ENCODE measurements at places on chromosomes 3 and 15.

DNA sequence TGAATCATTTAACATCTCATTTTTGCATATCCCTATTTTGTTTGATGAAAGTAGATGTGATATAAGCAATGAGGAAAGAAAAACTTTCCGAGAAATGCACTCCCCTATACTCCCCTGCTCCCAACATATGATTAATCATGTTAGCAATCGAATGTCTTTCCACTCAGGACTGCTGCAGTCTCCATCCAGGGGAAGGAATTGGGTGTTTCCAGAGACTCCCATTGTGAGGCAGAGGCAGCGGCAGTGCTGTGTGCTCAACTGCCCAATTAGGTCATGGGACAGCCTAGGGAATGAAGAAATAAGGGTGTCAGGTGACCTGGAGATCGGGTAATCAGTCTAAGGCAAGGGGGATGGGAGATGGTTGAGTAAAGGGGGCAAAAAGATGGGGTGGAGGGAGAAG lies 268.6 kb upstream of the MEIS2 start:
- no peak for DNase-seq

GRCh38 chr3:169430707-169431404 lies 232.7 kb downstream of the MECOM start:
- DNase-seq, result no peak

GRCh38 chr3:97901313-97902248 lies 70.7 kb downstream of the RIOX2 start:
- DNase-seq, result no peak

GRCh38 chr3:195873971-195874370 lies 34.4 kb downstream of the TNK2 start:
- no peak for DNase-seq

GRCh38 chr15:67025719-67026609 lies 39.4 kb upstream of the SMAD3 start:
- DNase-seq, result no peak

DNA sequence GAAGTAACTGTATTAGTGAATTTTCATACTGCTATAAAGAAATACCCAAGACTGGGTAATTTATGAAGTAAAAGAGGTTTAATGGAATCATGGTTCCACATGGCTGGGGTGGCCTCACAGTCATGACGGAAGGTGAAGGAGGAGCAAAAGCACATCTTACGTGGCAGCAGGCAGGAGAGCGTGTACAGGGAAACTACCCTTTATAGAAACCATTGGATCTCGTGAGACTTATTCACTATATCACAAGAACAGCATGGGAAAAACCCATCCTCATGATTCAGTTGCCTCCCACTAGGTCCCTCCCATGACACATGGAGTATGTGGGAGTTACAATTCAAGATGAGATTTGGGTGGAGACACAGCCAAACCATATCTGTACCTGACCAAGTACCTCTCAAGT lies 812.3 kb upstream of the ALCAM start:
- no peak for DNase-seq

DNA sequence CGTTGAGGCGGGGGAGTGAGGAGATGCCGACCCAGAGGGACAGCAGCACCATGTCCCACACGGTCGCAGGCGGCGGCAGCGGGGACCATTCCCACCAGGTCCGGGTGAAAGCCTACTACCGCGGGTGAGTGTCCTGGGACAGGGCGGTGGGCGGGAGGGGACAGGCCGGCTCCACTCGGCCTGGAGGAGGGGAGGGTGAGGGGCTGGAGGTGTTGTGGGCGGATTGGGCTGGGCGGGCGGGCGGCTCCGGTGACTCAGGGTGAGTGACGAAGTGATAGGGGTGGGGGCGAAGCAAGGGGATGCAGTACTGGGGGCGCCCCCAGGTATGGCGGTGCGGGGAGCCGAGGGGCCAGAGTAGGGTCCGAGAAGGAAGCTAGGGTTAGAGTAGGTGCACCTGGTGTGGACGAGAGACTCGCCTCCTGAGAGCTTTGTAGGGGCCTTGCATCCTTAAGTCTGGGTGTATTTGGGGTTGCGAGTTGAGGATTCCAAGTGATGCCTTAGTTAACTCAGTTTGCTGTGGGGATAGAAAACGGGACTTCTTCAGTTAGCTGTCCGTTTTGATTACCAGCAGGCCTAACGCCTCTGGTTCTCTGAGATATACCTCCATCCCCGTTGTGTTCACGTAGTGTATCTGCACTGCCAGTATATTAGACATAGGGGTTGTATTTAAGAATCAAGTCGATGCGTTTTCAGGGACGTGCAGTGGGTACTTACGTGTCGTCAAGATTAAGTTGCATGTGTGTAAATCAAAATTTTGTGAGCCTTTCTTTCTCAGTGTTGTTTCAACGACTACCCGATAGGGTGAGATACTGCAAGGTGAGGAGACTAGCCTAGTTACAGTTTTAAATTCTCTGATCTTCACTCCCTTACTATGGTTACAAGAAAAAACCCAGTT lies 670 bp downstream of the PRKCI start:
- no peak for DNase-seq

DNA sequence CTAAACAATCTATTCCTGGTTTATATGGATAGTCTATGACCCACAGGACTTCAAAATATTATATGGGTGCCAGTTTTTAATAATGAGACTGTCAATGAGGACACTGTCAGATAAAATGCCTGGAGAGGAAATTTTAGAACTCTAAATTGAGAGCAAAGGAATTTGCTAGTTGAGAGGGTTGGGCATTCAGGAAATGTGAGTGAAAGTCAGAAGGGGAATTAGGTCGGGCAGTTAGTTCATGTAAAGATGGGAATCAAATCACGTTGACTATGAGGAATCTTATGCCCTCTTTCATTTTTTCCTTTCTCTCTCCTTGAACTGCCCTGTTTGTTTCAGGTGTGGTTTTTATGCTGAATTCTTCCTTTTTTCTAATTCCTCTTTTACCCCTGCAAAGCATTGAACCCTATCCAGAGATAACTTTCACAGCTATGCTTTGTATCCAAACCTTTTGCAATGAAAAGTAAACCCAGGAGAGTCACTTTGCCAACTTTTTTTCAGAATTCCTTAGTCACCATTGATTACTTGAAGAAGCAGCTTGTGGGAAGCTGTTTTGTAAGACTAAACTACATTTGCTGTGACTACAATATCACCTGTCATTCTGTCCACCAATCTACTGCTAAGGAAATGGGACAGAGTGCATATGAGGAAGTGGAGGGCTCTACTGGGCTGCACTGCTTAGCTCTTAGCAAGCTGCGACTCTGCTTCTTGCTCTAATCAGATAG lies 27.8 kb downstream of the CHP1 start:
- no peak for DNase-seq

GRCh38 chr3:141342386-141342785 lies 25.9 kb upstream of the ZBTB38 start:
- no peak for DNase-seq

- no peak for DNase-seq
Measured at GRCh38 chr3:192433704-192434103, 293.6 kb downstream of the FGF12 start.

- peak; percentile 30 for DNase-seq
Measured at GRCh38 chr3:107524841-107525643, 2.3 kb downstream of the BBX start.

- no peak for DNase-seq
Measured at GRCh38 chr3:160210799-160211221, 14.4 kb upstream of the C3orf80 start.

Data from activated effector memory CD4-positive, alpha-beta T cell treated with Interleukin-2 at 50 U/mL for 16 hours (primary cell).